Esophagus mucosa (tissue), 1 donor: ENCODE measurements at places on chromosomes 7 and 10.
A peak's percentile ranks its signal among the peaks of the same experiment; 100 is the strongest.

GRCh38 chr7:44147026-44147991 is 6.2 kb upstream of the MYL7 start:
- no peak for ATAC-seq

GRCh38 chr10:33248638-33249037 is 85.8 kb downstream of the NRP1 start:
- ATAC-seq = peak; percentile 45

GRCh38 chr10:89210794-89211425 is 3.8 kb upstream of the CH25H start:
- ATAC-seq = no peak

DNA sequence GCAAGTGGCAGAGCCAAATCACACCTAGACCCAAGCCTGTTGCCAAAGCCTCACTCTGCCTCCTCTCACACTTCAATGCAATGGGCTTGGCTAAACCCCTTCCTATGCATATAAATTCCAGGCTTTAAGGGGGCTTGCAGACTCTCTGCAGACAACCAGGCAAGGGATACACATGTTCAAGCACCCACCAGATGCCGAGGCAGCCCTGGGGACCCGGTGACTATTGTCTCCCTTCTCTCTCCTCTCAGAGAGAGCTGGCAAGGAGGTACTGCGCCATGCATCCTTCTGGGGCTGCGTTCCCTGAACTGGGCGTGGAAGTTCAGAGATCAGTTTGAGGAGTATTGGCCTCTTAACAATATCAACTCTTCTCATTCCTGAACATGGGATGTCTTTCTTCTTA is 131.2 kb downstream of the ARHGAP22 start:
- no peak for ATAC-seq

DNA sequence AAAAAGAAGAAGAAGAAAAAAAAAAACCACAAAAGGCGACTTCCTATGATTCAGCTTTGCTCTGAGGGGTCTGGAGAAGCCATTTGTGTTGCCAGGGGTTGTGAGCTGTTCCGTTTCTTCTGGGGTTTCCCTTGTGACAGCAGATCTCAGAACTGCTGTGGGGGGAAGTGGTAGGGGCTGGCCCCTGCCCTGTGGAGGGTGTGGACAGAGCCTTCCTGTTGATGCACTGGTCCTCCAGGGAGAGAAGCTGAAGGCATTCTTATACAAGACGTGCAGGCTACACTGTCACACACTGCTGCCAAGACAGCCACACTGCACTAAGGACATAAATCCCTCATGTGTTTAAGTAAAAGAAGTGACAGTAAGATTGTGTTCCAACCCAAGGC is 17.3 kb upstream of the CSGALNACT2 start:
- ATAC-seq = no peak

DNA sequence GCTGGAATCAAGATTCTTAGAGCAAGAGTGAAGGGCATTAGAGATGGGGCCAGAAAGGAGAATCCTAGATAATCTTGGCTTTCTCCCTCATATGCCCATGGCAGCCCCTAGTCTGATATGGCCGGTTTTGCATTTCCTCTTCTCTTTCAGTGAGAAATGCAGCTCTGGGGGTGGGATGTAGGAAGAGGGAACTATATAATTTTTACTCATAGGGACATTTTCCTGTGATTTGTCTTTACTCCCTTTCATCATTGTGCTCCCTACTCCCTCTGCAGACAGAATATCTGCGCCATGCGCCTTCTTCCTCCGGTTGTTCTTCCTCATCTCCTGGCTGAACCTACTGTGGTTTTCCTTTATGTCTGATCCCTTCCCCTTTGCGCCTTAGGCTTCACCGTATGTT is 16.8 kb upstream of the CHCHD1 start:
- no peak for ATAC-seq

DNA sequence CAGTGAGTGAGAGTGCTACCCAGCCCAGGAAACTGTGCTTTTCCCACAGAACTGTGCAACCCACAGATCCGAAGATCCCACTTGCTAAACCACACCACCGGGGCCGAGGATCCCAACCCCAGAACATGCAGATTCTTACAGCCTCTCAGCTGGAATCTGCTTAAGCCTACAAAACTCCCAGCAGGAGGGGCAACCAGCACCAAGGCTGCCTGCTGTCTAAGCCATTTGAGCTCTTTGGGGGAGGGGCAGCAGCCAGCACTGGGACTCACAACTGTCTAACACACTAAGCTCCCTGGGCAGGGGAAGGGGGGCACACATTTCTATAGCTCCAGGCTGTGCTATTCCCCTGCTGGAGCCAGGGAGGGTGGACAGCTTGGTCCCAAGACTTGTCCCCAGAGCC is 529.9 kb downstream of the XPNPEP1 start:
- ATAC-seq = no peak

GRCh38 chr7:50356212-50356944 is 51.9 kb downstream of the IKZF1 start:
- ATAC-seq = peak; percentile 19

DNA sequence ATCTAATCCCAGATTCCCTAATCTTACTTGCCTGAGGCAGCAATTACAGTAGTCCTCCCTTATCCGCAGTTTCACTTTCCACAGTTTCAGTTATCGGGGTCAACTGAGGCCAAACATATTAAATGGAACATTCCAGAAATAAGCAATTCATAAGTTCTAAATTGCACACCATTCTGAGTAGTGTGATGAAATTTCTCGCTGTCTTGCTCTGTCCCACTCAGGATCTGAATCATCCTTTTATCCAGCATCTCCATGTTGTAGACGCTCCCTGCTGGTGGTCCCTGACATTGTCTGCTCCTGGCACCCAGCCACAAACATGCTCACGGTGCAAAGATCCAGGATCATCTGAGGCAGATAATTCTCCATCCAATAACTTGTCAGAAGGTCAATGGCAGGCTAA is 128.7 kb upstream of the CXCL12 start:
- ATAC-seq = no peak

GRCh38 chr10:132943791-132944404 is 1.5 kb upstream of the CFAP46 start:
- ATAC-seq = no peak

DNA sequence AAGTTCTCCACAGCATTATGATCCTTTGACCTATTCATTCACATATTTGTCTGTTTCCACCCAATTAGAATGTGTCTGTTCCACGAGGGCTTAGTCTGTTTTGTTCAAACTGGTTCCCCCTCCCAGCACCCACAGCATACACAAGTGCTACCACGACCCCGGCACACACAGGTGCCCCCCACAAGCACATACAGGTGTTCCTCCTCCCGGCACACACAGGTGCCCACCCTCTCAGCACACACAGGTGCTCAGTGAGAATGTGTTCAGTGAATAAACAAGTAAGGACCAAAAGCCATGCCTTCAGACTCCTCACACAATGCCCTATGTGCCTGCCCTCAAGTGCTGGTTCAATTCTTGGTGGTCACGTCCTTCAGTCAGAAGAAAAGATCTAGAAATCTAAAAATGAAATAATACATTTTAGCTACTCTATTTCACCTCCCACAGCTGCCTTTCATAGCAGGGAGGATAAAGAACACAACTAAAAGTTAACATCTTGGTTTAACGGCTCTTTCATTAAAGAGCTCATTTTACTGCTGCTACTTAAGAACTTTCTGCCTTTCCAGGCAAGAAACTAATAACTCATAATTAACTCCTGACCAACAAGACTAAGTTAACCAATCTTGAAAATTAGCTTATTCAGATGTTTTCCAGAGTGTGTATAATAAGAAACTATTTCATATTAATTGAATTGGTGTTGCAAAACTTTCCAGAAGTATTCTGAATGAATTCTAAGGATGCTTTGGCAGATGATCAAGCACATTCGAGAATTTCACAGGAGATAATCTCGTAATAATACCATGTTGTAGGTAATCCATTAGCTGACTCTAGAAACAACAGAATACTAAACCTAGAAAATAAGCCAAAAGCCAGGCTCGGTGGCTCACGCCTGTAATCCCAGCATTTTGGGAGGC is 2.3 kb downstream of the DNMBP start:
- ATAC-seq = no peak

DNA sequence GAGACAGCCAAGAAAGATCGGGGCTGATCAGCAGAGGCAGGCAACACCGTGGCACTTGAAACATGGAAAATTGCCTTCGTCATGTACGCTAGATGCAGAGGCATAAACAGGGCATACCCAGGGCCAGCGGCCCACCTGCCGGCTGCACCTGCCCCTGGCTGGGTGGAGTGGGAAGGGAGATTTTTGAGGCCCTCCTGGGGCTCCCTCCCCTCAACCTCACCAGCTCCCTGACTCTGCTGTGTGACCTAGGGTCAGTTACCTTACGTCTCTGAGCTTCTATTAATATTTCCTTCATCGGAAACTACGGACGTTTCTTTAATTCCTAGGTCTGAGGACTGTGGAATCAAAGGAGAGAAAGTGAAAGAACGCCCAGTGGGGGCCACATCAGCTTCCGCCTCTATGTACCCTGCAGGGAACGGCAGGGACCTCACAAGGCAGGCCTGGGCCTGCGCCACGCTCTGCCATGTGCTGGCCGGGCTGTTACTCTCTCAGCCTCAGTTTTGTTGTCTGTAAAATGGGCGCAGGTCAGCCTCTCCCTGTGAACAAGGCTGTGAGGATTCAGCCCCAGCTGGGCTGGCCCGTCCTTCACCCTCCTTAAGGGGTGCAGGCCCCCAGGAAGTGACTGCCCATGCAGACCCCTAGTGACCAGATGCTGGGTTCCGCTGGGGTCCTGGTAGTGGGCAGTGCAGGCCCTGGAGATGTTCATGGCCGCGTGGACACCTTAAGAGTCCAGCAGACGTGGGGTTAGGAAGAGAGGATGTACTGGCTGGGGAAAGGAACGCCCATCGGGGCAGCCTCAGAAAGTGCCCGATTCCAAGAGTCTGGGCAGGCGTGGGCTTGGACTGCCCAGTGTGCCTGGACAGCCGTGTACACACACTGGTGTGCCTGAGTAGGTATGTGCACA is 22.7 kb downstream of the ELFN1 start:
- no peak for ATAC-seq

DNA sequence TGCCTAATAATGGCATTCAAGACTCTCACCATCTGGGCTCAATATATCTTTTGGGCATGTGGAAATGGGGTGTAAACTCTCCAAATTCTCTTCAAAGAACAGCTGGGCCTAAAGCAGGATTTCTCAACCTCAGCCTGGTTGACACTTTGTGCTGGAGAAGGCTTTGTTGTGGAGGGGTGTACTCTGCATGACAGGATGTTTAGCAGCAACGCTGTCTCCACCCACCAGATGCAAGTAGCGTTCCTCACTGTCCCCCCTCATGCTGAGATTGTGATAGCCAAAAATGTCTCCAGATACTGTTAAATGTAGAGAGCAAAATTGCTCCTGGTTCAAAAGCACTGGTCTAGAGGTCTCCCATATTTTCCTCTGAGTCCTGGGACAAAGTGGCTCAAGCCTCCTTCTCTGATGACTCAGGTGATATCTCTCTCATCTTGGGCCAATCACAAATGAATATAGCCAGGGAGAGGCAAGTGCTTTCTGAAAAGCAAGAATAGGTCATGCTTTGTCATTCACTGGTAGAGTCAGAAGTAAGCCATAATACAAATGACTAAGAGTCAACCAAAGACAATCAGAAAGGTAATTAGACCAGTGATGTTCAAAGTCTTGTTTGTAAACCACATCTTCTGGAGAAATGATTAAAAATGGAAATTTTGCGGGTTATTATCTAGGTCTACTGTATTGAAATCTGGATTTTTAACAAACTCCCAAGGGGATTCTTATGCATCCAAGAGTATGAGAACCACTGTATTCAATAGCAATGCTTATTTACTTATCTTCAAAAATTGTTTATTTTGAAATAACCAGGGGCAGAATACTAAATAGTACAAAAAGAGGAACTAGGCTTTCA is 330.8 kb downstream of the PTEN start:
- peak; percentile 73 for ATAC-seq

- ATAC-seq = no peak
Measured at GRCh38 chr7:70416347-70416985, 715.5 kb upstream of the GALNT17 start.

- no peak for ATAC-seq
Measured at GRCh38 chr7:31857172-31857571, 170.2 kb downstream of the PPP1R17 start.
